ENCODE measurements at places on chromosomes 1 and 21. TPM values are rescaled to one million over a fixed set of nuclear protein-coding genes. Genes with fewer than 3 reads are reported as not detected.

The SLC1A7 gene
- total RNA-seq: 1.1 TPM

The MMP23B gene
- total RNA-seq: not detected

The RXFP4 gene
- total RNA-seq: not detected

The CCDC27 gene
- total RNA-seq: not detected

The PGLYRP4 gene
- total RNA-seq: not detected

The BGLAP gene
- not detected for total RNA-seq

The FABP3 gene
- 2,424 TPM for total RNA-seq

The KCNK2 gene
- total RNA-seq: 0.56 TPM

The ZNF670 gene
- 0.49 TPM for total RNA-seq

The PODN gene
- total RNA-seq: 10.6 TPM

The LCE1A gene
- not detected for total RNA-seq
